RPMI7951 (cell line): ENCODE measurements at places on chromosomes 6 and 20. TPM values are rescaled to one million over a fixed set of nuclear protein-coding genes. Genes with fewer than 3 reads are reported as not detected.
A peak's percentile ranks its signal among the peaks of the same experiment; 100 is the strongest.

The CFAP61 gene
- total RNA-seq: 0.12 TPM in 1 of 2 replicates, not detected in the other

- DNase-seq: peak; percentile 69
These were observed 670.8 kb downstream of the PRKN start for GRCh38 chr6:162056745-162057144.

The BPIFB3 gene
- not detected in 2 replicates for total RNA-seq

The PTP4A1 gene
- 10.1 and 15.1 TPM in 2 replicates for total RNA-seq

- no peak for DNase-seq
These were observed 2.4 kb upstream of the RTF2 start for GRCh38 chr20:56465997-56466396.
